ENCODE measurements at places on chromosomes 16 and 17.

DNA sequence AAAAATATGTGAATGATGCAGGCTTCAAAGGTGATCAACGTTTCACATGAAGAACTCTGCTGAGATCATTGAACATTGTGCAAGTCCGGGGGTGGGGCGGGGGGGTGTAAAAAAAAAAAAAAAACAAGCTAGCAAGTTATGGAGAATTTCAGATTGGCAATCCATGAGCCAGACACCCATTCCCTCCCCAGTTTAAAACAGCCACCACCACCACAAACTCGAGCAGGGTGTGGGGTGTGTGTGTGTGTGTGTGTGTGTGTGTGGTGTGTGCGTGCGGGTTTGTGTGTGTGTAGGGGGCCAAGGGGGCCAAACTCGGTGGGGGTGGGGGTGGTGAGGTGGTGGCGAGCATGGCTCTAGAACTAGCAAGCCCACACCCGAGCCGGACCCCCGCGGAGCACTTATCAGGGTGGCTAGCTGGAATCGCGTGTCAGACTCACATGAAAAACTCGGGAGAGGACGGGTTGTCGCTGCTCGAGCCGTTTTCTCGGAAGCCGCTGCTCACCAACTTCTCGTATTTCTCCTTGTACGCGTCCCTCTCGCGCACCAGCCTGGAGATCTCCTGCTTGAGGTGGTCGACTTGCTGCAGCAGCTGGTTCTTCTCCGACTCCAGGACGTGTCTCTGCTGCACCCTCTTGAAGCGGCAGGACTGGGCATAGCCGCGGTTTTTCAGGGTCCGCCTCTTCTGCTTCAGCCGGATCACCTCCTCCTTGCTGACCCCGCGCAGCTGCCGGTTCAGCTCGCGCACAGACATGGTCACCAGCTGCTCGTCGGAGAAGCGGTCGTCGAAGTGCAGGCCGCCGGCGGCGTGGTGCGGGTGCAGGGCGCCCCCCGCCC, 2.0 kb downstream of the MAF start:
- DNase-seq, result peak; percentile 48

DNA sequence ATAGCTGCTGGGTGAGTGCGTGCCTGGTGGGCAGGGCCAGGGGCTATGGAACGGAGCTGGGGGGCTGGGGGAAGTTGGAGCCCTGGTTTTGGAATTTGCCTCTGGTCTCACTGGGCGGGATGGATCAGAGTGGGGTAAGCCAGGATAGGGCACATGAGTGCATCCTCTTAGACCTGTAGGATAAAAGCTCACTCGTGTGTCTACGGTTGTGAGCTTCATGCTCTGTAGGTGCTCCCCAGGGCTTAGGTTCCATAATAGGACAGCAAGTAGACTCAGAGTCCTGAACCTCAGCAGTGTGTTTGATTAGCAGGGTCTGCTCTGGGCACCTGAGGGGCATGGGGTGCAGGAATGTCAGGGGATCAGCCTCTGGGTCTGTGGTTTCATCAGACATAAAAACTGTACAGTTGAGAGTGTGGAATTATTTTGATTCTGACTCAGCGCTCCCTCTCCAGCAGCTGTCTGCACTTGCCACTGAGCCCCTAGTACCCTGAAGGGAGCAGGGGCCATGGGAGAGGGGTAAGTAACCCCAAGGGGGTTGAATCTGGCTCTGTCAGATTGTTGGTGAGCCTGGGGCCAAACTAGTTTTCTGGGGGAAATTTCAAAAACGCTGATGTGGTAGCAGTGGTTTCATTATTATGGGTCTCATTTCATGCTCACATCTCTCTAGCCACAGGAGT, 84.2 kb upstream of the LGALS9 start:
- no peak for DNase-seq

- DNase-seq, result no peak
Observed at GRCh38 chr16:65227150-65227835, 105.4 kb upstream of the CDH11 start.

DNA sequence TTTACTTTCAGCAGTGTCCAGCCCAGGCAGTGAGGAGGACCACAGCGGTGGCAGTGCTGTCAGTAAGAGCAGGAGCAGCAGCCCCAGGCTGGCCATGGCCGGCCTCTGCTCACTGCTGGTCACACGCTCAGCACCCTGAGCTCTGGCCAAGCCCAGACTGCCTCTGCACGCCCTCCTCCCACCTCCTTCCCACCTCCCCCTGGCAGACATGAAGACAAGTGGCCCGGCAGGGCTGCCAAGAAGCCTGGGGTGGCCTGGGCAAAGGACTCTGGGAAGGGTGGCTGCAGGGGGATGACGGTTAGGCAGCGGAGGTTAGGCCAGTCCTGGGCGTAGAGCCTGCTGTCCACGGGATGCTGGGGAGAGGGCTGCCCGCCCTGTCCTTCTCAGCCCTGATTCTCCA, at the start of gene C16orf89:
Gene C16orf89, minus strand, starts transcription at position 144 of the 400 bp plus-strand sequence. Its CDS starts 48 bp downstream, at position 96.
- no peak for DNase-seq

GRCh38 chr17:14791221-14791620, 473.9 kb downstream of the PMP22 start:
- no peak for DNase-seq

- no peak for DNase-seq
Observed at GRCh38 chr17:28475151-28475900, 1.9 kb downstream of the SLC13A2 start.

DNA sequence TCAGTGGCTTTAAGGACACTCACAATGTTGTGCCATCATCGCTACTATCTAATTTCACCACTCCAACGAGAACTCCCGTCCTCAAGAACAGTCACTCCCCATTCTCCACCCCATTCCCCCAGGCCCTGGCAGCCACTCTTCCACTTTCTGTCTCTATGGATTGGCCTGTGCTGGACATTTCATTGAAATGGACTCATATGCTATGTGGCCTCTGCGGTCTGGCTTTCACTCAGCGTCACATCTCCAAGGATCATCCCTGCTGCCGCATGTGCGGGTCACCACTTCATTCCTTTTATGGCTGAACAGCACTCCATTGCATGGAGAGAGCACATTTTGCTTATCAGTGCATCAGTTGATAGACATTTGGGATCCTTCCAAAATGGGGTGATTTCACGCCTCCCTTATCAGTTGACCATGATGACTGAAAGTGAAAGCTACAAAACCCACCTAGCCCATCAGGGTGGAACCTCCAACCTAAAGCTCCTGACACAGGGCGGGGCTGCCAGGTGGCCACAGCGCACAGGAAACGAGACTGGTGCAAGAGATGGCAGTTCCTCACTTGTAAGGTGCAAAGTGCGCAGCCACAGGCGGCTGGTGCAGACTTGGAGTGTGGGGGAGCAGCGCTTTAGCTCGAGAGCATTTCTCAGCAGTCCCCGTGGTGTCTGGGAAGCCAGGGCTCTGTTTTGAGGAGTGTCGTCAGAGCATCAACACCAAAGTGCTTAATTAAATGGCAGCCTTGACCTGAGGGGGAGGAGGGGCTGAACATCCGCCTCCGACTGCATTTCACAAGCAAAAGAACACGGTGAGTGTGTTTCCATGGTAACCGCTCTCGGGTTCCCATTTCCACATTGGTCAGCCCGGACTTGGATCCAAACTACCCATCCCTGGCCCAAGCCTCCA, 23.8 kb downstream of the COTL1 start:
- peak; percentile 57 for DNase-seq

DNA sequence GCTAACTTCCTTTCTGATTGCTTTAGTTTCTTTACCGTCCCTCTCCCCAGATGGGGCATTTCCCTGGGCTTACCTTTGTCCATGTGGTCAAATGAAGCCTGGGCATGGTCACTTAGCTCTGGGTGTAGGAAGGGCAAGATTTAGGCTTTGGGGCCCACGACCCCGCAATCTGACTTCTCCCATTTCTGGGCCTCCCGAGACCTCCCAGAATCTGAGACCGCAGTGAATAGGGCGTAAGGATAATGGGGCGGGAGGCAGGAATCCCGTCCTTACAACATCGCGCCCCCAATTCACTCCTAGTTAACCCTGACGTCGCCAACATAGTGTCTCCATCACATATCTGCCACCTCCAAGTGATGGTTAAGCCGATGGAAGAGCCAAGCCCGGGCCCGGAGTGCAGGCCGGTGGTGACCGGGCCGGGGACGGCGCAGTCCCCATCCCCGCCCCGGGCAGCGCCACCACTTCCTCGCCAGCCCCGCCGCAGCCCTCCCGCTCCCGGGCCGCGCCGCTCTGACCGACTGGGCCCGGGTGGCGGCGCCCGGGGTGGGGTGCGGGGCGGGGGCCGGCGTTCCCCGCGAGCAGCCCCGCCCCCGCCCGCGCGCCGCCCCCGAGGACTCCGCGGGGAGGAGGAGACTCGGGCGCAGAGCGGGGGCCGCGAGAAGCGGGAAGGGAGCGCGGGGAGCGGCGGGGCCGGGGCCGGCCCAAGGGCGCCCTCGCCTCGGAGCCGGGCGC, at the start of gene RHBDL3:
Gene RHBDL3, plus strand, starts transcription at position 641 of the 732 bp plus-strand sequence. CDS start 358 bp downstream, outside the sequence.
- no peak for DNase-seq

DNA sequence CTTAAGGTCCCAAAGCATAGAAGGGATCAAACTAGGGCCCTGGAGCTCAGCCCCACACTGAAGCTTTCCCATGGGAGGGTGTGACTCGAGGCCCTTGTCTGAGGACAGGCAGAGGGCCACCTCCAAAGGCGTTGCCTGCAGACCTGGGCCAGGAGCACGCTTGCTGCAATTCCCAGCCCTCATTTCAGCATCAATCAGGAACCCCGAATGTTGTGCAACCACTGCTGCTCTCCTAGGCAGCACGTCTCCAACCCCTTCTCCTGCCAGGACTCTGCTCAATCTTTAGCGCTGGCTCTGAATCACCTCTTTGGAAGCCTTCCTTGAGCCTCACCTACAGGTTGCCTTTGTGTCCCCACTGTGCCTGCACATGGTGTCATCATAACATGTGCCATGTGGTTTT, 14.0 kb upstream of the ATP2C2 start:
- no peak for DNase-seq

DNA sequence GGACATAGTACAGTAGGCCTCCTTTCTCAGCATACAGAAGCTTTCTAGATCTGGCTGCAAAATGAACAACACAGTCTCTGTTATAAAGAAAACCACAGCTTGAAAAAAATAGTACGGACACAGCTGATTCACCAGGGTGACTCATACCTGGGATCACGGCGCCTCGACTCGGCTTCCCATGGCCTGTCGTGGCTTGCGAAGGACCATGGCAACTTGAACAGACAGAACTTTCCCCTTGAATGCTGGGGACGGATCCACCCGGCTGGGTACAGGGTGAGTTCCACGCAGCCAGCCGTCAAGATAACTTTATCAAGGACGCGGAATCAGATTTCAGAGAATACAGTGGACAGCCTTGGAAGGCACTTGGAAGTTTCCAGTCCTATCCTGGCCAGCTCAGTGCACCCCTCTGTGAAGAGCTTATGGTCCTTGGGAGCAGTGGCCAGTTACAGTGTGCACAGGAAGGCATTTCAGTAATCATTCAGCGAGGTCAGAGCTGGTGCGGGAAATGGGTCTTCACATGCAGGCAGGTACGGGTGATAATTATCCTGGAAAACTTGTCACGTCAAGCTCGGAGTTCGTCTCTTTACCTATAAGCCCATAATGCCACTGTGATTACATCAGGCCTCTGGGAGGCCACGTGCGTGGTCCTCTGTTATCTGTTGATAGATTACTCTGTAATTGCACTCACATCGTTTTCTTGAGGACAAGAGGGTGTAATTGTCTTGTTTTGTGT, 57.9 kb upstream of the MAF start:
- DNase-seq, result no peak

- no peak for DNase-seq
Observed at GRCh38 chr16:56841233-56841632, 23.8 kb upstream of the SLC12A3 start.

DNA sequence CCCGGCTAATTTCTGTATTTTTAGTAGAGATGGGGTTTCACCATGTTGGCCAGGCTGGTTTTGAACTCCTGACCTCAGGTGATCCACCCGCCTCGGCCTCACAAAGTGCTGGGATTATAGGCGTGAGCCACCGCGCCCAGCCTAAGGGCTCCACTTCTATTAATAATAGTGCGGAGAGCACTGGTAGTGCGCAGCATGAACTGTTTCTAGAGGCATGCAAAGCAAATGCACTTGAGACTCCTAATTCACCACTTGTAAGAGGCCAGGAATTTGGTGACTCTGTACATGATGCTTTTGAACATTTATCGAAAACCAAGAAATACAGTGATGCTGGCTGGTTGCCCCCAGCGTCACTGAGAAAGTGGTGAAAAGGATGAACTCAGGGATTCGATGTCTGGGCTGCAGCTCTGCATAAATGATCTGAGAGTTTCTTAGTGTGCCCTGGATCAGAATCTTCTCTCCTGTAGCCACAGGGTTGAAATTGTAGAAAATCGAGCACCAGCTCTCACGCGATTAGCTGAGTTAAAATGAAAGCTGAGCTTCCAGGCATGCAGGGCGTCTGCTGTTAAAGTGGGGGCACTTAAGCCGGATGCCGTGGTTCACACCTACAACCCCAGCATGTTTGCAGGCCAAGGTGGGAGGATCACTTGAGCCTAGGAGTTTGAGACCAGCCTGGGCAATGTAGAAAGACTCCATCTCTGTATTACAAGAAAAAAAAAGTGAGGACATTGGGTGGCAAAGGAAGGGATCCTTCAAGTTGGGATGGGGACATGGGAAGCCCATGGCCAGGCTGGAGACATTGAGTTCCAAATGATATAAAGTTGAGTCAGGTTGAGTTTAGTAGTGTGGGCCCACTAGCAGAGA, 4.8 kb downstream of the RNF213 start:
- no peak for DNase-seq

DNA sequence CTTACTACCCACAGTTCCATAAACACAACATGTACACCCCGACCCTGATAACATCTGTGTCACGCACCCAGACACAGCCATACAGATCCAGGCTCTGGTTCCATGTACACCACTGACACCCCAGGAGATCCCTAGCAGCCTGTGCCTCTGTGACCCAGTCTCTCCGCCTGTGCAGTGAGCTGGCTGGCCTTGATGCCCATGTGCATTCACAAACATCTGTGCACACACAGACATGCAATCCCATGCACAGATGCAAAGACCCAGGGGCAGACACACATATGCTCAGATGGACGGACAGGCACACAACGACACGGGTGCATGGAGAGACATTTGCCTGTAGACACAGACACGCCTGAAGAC, 4.1 kb downstream of the CCDC102A start:
- no peak for DNase-seq

- DNase-seq, result no peak
Observed at GRCh38 chr16:19680881-19681340, 37.1 kb downstream of the KNOP1 start.

- DNase-seq, result no peak
Observed at GRCh38 chr17:73546770-73547536, 97.3 kb downstream of the SDK2 start.

DNA sequence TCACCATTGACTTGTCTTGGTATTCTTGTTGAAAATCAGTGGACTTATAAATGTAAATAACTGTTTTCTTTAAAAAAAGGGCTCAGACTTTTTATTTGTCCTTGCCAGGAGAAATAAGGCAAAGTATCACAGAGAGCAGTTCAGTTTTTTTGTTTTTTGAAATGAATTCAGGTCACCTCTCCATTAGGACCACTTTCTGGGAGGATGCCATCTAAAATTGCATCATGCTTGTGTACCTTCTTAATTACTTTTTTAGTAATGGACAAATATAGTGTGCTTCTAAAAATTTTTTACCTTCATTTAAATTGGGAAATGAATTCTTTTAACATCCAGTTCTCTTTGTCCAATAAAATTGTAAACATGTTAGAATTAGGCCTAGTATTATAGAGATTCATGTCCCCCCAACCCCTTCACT, 210.0 kb downstream of the BCAS3 start:
- DNase-seq, result no peak

GRCh38 chr16:11201498-11202259, 54.3 kb downstream of the SOCS1 start:
- DNase-seq, result no peak

Measured in activated CD4-positive, CD25-positive, alpha-beta regulatory T cell treated with anti-CD3 and anti-CD28 coated beads, Interleukin-2, amount 50 U/mL, for 72 hours (primary cell).